Breast epithelium (tissue), 4 donors: ENCODE measurements at places on chromosomes 5 and 9.

DNA sequence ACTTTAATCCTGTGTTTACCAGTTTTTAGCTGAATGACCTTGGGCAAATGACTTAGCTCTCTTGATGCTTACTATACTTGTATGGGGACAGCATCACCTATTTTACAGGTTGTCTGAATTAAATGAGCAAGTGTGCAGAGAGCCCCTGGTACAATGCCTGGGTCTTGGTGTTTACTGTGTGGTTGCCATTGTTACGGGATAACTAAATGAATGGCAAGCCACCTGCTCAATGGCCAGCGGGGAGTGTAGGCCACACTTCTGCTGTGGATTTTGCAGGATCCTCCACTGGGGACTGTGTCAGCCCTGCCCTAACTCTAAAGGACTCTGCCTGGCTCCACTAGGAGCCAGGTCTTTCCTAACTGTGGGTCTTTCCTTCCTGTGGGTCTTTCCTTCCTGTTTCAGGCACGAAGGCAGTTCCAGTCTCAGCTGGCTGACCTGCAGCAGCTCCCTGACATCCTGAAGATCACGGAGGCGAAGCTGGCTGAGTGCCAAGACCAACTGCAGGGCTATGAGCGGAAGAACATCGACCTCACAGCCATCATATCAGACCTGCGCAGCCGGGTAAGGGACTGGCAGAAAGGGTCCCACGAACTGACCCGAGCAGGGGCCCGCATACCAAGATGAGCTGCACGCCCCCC lies 10.3 kb upstream of the GLE1 start:
- DNase-seq: peak; percentile 74

DNA sequence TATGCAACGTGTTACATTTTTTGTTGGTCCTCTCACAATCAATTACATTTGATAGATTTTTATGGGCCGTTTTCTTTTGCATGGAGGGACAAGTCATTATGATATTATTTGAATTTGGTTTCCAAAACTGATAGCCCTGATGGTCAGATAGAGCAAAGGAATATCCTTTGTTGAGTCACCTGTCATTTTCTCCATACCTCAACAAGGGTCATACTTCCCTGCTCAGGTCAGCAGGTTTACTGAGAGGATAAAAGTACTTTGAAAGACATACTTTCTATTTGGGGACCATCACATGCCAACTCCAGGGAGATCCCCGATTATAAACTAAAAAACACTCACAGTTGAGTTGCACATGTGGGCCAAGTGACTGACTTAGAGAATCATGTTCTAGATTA lies 132.9 kb downstream of the SUSD1 start:
- no peak for DNase-seq

DNA sequence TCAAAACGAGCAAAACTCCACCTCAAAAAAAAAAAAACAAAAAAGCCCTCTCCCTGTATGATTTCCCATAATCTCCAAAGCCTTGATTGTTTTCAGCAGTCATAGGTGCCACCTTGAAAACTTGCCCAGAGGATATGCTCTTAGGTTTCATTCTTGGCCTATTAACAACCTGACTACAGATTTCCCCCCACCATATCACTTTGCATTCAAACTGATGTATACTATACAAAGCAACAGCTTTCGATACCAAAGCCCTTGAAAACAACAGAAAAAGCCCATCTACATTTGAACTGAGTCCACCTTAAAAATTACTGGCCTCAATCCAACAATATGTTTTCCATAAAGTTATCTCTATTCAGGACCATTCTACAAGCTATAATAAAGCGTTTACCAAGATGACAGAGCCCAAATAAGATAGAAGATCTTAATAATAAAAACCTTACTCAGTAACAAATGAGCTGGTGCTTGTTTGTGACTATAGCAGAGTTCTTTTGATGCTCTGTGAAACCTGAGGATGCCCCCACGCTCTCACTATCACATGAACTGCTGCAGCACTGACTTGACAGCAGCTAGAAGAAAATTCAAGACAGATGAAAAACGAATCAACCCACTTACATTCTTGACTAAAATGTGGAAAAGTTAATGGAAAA lies 44.4 kb downstream of the FNBP1 start:
- no peak for DNase-seq

- DNase-seq: no peak
These were observed 102.8 kb downstream of the SMIM15 start for GRCh38 chr5:61059499-61059898.

DNA sequence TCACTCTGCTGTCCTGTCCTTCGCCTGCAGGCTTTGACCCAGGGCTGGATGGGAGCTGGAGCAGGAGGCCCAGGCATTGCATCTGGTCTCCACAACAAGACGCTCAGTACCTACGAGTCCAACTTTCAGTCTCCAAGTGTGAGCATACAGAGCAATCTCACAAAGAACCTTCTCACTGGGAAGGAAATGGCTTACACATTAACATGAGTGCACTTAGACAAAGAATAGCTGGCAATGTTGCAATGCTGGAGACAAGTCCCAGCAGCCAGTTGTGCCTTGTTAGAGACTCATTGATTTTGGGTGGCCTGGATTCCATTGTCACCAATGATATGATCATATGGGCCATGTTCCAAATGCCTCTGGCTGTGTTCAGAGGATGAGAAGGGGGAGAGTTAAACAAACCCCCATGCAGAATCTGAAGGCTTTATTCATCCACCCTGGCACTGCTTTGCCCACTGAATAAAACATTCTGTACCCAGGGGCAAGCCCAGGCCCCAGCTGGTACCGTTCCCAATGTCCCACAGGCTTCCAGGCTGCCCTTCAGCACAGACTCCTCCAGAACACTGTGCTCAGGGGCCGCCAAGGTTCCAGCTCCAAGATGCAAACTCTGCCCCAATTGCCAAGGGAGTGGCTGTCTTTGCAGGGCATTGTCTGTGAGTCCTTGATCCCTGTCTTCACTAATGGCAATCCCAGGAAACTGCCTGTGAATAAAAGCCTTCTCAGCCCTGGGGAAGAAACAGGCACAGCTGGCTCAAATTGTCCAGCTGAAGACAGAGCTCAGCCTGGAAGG lies 185.5 kb downstream of the HSD17B3 start:
- peak; percentile 59 for DNase-seq

DNA sequence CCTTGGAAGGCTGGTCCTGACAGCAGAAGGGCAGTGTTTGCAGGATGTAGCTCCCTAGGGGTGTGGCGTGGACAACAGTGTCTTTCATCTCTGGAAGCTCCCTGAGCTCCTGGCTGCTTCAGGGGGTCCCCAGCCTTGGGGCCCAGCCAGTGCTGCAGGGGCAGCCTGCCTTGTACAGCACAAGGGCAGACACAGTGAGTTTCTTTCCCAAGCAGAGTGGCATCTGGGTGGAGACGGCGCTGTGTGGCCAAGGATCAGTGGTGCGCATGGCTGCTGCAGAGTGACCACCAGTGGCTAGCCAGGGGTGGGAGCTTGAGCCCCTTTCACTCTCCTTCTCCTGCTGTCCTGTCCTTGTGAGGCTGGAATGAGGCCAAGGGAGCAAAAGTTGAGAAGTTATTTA lies 7.6 kb upstream of the IRX4 start:
- no peak for DNase-seq

- DNase-seq: no peak
These were observed 31.0 kb downstream of the SLC9A3 start for GRCh38 chr5:493119-493701.

DNA sequence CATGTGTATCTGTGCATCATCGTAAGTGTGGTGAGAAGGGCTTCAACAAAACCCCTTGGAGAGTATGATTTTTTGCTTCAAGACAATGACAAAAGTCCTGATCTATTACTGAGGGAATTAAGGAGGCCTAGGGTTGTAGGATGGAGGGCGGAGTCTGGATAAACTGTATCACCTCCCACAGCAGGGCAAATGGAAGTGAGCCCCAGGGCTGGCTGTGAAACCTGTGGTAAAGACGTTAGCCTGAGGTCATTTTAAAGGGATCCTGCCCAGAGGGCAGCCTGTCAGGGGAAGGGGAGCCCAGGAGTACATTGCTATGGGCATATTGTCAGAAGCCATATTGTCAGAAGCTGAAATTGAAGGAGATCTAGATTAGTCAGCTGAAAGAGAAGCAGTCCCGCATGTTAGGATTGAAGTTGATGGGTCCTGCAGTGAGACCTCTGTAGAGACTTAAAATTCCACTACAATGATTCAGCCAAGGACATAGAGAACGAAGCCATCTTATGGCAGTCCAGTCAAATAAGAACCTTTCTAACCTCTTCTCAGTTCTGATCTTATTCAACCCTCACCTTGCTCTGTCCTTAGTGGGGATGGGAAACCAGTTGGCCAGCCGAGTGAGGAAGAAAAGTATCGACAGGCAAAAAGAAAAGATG lies 26.9 kb downstream of the ADGRV1 start:
- DNase-seq: no peak
